Suppressor macrophage treated with lipopolysaccharide for 4 hours (primary cell): ENCODE measurements at places on chromosomes 12 and 14.
A peak's percentile ranks its signal among the peaks of the same experiment; 100 is the strongest.

DNA sequence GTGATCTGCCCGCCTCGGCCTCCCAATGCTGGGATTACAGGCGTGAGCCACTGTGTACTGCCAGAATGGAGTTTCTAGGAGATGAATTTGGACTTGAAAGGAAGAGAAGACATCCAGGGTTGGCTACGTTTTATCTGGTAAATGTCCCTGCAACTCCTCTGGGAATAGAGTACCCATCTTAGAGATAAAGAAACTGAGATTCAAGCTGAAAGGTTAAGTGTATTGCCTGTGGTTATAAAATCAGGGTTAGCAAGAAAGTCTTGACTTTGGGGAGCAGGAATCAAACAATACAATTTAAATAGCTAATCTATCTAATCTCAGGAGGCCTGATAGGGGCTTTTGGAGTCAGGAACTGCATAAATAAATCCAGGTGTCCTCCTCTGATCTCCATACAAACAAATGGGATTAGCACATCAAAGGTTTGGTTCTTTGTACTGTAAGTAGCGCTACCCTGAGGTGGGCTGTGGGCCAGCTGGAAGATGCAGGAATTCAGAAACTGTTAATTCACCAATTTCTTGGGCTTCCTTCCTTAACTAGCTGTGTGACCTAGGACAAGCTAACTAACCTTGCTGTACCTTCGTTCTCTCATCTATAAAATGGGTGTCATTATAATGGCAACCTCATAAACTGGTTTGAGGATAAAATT is 45.1 kb downstream of the TBX3 start:
- DNase-seq, result no peak

- no peak for DNase-seq
These were observed 558.2 kb upstream of the MIS18BP1 start for GRCh38 chr14:45811155-45811554.

DNA sequence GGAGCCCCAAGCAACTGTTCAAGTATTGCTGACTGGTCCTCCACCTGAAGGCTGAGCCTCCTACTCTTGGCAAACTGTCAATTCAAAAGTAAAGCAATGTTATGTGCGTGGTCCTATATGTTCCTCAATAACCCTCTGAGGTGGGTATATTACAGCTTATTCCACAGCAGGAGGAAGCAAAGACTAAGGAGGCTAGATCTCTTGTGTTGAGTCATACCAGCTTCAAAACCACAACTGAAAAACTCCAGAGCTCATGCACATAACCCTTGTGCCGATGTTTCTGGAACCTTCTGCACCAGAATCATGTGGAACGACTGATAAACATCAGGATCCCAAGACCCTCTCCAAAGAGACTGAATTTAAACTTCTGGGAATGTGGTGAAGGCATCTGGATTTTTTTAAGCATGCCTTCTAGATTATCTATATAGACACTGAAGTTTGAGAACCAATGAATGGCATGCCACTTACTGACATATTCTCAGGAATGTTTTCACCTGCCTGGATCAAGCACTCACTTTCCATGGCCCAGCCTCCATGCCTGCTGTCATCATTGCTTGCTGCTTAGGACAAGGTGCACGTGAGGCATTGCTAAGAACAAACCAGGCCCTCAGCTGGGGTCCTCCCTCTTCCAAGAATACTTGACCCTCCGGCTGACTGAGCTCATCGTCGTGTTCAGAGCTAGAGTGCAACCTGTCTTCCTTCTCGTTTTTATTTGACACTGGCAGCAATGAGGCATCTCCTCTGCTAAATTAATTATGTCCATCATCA is 194.7 kb downstream of the BCL11B start:
- peak; percentile 63 for DNase-seq

GRCh38 chr14:57831981-57832380 is 33.9 kb downstream of the SLC35F4 start:
- no peak for DNase-seq

- DNase-seq, result no peak
These were observed 101.5 kb downstream of the KIF26A start for GRCh38 chr14:104239861-104240301.

DNA sequence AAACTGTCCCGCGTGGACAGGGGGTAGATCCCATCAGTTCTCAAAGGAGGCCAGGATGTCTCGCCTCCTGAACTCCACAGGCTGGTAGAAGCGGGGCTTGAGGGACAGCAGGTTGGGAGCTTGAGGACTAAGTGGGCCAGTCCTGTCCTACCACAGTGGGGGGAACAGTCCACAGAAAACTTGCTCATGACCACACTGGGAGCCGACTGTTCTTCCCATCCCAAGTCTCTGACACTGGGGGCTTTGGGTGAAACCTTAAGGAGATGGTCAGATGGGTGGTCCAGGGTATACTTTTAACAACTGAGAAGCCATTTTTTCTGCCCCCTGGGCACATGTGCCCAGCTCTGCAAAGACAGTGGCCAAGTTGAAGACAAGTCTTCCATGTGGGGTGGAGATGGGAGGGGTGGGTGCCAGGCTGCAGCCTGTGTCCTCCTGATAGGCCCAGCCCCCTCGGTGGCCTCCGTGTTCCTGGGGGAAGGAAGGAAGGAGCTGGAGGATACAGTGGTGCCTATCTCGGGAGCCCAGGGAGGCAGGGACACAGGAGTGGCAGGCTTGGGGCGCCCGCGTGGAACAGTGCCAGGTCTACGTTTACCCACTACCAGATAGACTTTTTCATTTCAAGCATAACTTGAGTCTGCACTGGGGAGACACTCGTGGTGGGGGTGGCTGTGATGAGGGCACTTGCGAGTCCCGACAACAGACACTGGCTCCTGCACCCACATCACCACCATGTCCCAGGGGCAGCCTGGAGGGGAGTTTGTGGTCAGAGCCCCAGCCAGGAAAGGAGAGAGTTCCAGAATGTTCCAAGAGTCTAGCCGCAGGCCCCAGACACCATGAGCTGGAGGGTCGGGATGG is 14.7 kb downstream of the RHOF start:
- DNase-seq, result no peak

GRCh38 chr12:122823429-122823828 is 11.8 kb upstream of the HIP1R start:
- no peak for DNase-seq

DNA sequence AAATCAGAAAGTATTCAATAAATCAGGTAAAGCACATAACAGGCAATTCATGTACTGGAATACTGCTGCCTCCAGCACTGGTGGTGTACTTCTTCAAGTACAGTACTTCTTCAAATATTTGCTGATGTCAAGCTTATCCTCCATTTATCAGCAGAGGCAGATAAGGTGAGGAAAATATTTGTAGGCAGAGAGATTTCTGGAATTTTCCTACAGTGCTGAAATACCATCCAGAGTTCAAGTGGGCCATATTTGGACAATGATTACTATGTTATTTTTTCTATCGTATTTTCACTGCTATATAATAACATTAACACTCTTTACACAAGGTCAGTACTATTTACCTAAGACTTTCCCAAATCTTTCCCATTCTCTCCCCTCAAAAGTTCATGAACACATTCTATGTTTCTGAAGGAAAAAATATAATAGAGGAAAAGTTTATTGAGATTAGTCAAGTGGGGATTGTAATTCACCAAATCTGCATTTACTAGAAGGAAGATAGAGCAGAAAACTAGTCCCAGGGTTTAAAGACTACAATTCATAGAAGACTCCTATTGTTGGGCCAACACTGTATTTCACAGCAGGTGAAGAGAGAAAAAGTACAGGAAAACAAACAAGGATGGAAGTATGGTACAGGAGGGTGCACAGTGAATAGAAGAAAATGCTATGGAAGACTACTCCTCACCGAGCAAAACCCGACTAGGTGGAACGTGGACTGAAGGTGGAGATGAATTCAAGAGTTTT is 141.1 kb downstream of the PAWR start:
- DNase-seq, result no peak

DNA sequence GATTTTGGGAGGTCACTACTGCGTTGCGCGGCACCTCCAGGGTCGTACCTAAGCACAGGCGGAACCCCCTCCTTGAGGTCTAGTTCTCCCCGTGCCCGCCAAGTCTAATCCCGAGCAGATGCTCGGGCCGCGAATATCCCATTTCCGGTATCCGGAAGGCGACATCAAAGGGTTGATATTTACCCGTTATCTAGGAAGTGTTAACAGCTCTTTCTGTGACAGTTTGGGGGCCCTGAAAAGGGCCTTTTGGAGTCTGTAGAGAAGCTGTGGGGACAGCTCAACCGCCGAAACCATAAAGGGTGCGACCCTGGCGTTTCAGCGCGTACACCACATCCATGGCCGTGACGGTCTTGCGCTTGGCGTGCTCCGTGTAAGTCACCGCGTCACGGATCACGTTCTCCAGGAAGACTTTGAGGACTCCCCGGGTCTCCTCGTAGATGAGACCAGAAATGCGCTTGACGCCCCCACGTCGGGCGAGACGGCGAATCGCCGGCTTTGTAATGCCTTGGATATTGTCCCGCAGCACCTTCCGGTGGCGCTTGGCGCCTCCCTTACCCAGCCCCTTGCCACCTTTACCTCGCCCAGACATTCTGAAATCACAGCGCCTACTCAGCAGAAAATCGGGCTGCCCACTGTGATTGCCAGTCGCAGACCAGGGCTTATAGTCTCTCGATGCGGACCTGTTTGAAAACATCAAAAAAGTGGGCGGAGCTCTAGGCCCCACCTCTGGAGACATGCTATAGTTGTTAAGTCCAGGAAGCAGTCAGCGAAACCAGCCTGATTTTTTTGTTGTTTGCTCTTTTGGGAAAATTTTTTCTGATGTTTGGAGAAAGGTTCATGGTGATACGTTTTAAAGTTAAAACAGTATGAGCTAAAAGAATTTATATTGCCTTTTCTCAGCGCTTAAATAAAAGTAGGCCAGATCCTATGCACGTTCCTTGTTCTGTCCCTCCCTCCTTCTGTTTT is 32.5 kb downstream of the WBP11 start:
- DNase-seq, result peak; percentile 95
